Dermis lymphatic vessel endothelial cell (primary cell): ENCODE measurements at places on chromosomes 3 and 15. TPM values are rescaled to one million over a fixed set of nuclear protein-coding genes. Genes with fewer than 3 reads are reported as not detected.

Gene SH3BP5
- 39.3 and 63.6 TPM in 2 replicates for total RNA-seq

Gene PLA2G4E
- total RNA-seq = not detected in 2 replicates

Gene TMEM207
- not detected in 2 replicates for total RNA-seq

Gene CKMT1B
- total RNA-seq = not detected in 2 replicates

Gene CSPG4
- 0.17 and 1.4 TPM in 2 replicates for total RNA-seq

Gene UPK1B
- total RNA-seq = not detected in 2 replicates

Gene LSAMP
- under 0.01 TPM in 1 of 2 replicates, not detected in the other for total RNA-seq

Gene MRPS22
- 52.3 and 77.1 TPM in 2 replicates for total RNA-seq

Gene IGSF11
- total RNA-seq = under 0.01 and 0.11 TPM in 2 replicates

Gene COL6A5
- not detected in 2 replicates for total RNA-seq

Gene POLQ
- 1.2 and 1.9 TPM in 2 replicates for total RNA-seq

Gene LRIG1
- 24.5 and 64.7 TPM in 2 replicates for total RNA-seq

Gene SLC6A1
- total RNA-seq = not detected in 2 replicates

Gene MESP2
- not detected in 2 replicates for total RNA-seq

Gene RASGRP1
- total RNA-seq = 0.11 and 0.17 TPM in 2 replicates

Gene IGF2BP2
- 30.8 and 33.2 TPM in 2 replicates for total RNA-seq

Gene KIF7
- 0.65 and 1.2 TPM in 2 replicates for total RNA-seq

Gene SERPINI2
- not detected in 2 replicates for total RNA-seq

Gene ALS2CL
- total RNA-seq = 4.0 and 7.0 TPM in 2 replicates

Gene FYCO1
- 11.0 and 11.3 TPM in 2 replicates for total RNA-seq

Gene SLC28A2
- not detected in 2 replicates for total RNA-seq

Gene SLC24A5
- not detected in 2 replicates for total RNA-seq

Gene TRIM42
- total RNA-seq = not detected in 2 replicates
